Fibroblast of pulmonary artery (primary cell): ENCODE measurements at places on chromosomes 2 and 18.

- peak; percentile 64 for DNase-seq
Measured at GRCh38 chr18:12606592-12607315, 51.2 kb downstream of the SPIRE1 start.

- peak; percentile 68 for DNase-seq
Measured at GRCh38 chr18:45962461-45962860, 4.7 kb downstream of the EPG5 start.

DNA sequence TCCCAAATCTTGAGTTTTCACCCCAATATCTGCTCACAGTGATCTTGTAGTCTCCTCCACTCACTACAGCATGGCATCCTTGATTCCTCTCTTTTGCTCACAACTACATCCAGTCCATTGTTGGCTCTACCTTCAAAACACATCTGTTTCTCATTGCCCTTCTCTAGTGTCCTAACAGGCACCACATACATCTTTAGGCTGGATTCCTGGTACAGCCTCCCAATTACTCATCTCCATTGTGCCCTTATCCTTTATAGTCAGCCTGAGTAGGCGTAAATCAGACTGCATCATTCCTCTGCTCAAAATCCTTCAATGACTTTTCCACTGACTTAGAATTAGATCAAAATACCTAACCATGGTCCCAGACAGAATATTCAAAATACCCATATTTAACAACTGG lies 10.7 kb upstream of the TAF1B start:
- DNase-seq = no peak

- DNase-seq = no peak
Measured at GRCh38 chr2:113218283-113219091, 44.7 kb downstream of the PSD4 start.

DNA sequence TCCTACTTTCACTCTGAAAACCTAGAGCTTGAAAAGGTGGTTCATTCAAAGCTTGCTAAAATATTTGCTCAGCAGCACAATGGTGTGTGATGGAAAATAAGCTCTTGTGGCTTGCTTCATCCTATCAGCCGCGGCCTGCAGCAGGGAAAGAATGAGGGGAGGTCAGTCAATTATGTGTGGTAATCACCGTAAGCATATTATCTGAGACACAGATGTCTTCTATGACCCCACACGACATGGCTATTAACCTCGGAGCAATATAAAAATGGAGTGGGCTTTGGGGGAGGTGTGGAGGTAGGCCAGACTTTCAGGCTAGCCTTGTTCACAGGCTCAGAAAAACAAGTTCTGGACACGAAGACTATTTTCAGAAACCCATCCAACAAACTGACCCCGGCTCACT lies 98.4 kb upstream of the SIX3 start:
- no peak for DNase-seq

- no peak for DNase-seq
Measured at GRCh38 chr2:36597003-36597531, 901 bp downstream of the FEZ2 start.

- DNase-seq = no peak
Measured at GRCh38 chr18:72634500-72634899, 90.4 kb upstream of the CBLN2 start.

GRCh38 chr18:30987467-30988241 lies 54.9 kb downstream of the DSC3 start:
- DNase-seq = peak; percentile 36

DNA sequence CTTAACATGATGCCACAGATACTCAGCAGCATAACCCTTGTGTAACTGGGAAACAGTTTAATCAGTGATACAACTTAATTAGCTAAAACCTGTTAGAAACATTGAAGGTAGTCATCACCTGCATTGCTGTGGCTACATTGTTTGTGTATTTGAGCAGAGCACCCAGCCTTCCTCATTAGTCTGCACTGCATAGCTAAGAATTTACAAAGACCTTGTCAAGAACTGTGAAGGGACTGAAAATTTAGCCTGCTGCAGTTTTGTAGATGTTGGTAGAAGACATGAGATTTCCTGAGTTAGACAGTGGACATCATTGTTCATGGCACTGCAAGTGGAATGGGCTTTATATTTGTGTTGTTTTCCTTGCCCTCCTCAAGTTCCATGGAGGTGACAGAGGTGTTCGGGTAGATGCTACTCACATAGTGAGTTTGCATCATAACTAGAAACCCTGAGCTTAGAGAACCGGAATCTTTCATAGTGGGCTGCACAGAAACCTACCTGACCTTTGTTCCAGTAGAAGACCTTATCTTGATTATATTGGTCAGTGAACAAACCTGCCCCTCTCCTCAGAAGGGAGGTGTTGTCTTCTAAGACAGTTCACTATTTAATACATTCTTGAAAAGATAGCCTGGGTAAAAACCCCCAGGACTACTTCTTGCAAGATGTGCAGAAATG lies 12.5 kb downstream of the VAPA start:
- DNase-seq = no peak

GRCh38 chr18:26911840-26912239 lies 46.3 kb upstream of the AQP4 start:
- no peak for DNase-seq

GRCh38 chr18:37487400-37487867 lies 78.2 kb downstream of the CELF4 start:
- DNase-seq = peak; percentile 84

GRCh38 chr2:171327043-171327496 lies 106.7 kb downstream of the METTL8 start:
- no peak for DNase-seq

DNA sequence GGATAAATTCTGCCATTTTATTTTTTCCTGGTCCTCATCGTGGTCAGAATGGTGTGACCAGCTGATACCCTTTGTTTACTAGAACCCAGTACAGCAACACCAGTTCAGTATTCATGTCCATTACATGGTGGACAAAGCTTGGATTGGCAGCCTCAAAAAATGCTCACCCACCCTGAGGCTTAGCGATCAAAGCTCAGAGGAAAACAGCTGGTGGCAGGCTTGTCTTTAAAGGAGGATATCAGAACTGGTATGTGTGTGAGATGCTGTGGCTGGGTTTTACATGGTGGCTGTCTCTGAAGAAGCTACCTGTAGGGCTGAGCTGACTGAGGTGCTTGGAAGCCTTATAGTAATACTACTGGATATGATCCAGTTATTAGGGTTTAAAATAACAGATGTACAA lies 471.1 kb upstream of the MEX3C start:
- no peak for DNase-seq

DNA sequence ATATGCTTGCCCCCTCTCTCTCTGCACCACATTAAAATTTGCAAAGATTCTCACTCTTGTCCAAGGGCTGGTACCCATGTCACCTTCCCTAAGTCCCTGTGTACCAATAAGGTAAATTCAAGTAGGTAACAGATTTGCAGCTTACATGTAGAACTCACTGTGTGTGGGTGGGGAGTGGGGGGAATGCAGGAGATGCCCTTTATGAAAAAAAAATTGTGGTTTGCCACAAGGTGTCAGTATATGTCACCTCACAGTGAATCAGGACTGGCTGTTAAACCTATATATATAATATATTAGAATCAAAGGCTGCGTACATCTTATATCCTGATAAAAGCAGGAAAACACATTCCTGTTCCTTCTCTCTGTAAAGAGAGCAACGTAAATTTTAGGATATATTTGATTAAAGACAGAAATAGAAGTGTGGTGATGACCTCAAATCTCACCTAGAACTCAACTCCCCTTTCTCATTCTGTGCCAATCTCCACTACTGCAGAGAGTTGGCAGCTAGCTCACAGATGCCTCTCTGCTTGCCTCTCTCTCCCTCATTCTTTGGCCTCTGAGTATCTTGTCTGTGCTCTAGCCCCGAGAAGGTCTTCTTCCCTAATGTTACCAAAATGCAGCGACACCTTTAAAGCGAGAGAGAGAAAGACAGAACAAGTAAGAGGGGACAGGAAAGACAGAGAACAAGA lies 536 bp downstream of the XDH start:
- DNase-seq = no peak

GRCh38 chr2:240644171-240644651 lies 18.9 kb downstream of the GPR35 start:
- DNase-seq = no peak

DNA sequence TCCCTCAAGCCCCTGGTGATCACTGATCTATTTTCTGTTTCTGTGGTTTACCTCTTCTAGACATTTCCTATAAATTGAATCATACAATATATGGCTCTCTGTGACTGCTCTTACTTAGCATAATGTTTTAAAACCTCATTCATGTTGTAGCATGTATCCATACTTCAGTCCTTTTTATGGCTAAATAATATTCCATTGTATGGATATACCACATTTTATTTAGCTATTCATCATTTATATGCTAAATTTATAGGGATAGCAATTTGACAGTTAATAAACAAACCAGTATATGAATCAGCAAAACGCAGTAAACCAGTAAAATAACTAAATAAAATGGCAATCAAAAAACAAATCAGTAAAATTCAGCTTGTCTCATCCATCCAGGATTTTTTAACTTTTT lies 286.1 kb upstream of the HNRNPA3 start:
- DNase-seq = no peak

DNA sequence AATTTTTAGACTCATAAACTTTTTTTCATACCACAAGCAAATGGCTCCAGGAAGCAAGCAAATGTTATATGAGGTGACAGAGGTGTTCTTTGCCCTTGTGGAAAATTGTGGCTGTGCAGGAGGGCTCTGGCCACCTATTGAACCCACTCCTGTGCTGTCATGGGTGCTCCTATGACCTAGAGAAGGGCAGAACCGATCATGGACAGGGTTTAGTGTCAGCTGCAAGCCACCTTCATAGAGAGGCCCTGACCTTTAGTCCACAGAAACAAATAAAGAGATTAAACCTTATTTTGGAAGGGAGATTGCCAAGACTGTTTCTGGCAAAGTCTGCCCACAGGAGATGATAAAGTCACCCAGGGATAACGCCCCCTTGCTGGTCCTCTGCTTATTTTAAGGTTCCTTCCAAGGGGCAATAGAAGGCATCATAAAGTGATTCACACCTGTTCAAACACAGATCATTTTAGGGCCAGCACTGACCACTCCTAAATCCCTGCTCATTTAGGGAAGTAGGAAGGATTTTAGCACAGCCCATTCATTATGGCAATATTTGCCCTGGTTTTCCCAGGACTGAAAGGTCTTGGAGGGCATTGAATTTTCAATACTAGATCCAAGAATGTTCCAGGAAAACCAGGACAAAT lies 26.1 kb upstream of the STAT4 start:
- DNase-seq = no peak

GRCh38 chr2:231545105-231545902 lies 15.1 kb upstream of the NMUR1 start:
- DNase-seq = peak; percentile 78

DNA sequence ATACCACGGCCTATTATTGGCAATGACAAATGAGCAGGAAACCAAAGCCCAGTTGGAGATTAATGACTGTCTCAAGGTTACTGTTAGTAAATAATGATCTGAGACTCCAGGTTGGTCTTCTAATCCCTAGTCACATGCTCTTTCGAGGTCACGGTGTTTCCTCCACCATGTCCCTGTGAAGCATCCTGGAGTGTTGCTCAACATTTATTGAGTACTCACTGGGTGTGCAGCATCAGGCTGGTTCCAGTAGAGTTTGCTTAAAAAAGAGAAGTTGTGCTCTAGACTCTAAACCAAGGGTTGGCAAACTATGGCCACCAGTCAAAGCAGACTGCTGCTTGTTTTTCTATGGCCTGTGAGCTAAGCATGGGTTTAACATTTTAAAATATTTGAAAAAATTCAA lies 263.8 kb upstream of the ATP5MC3 start:
- DNase-seq = no peak

GRCh38 chr2:239143858-239144712 lies 256.7 kb downstream of the HDAC4 start:
- DNase-seq = peak; percentile 66

GRCh38 chr2:153059338-153060052 lies 341.1 kb downstream of the ARL6IP6 start:
- peak; percentile 6 for DNase-seq

GRCh38 chr18:22846088-22846683 lies 86.9 kb upstream of the RBBP8 start:
- peak; percentile 50 for DNase-seq

GRCh38 chr18:29160170-29160569 lies 983.2 kb upstream of the CDH2 start:
- DNase-seq = no peak

DNA sequence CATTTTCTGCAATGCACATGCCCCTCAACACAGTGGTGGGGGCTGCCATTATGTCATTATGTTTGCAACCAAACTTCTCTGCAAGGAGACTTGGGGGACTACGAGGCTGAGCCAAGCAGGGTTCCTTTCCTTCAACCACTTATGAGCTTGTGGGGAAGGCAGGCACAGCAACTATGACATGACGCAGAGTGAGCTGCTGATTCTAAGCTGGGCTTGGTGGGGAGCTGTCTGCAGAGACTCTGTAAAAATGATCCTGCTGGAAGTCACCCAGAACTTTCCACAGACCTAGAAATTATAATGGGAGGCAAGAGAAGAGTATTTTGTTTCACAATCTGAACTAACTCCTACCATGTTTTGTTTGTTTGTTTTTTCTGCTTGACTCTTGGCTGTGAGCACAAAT lies 55.6 kb downstream of the INPP5D start:
- peak; percentile 15 for DNase-seq

DNA sequence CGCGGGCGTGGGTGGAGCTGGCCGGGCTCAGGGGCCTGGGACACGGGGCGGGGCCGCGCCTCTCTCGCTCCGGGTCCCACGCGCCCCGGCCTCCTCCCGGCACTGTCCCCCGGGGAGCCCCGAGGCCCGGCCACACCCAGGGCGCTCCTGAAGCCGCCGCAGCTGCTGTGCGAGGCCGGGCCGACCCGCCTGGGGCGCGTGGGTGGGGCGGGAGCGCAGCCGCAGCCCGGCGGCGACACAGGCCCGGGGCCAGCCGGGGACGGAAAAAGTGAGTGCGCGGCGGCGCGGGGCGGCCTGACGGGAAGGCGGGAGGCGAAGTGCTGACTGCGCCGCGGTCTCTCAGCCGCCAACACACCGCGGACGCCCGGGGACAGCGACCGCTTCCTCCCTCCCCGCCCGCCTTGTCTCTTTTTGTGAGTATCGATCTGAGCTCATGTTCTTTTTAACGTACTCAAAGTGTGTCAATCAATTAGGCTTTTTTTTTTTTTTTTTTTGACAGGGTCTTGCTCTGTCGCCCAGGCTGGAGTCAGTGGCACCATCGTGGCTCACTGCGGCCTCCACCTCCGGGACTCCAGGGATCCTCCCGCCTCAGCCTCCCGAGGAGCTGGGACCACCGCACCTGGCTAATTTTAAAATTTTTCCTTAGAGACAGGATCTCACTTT lies 14.5 kb downstream of the PDCD1 start:
- DNase-seq = peak; percentile 40

DNA sequence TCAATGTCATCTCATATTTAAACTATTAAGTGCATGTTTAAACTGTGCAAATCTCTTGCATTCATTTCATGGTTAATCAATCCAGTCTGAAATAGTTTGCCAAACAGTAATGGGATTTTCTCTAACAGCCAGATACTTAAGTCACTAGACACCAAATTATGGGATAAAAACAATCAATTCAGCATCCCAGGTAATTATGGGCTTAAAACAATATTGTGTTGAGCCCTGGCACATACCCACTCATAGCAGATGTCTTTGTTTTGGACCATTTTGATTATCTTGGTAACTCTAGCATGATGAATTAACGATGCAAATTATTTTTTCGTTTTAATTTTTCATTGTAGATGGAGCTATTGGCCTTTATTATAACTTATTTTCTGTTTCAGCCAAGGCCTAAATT lies 118.5 kb upstream of the CD302 start:
- no peak for DNase-seq
